ENCODE measurements at places on chromosomes 7 and 10.

GRCh38 chr10:126839094-126839761, 66.0 kb upstream of the DOCK1 start:
- peak; percentile 87 for DNase-seq

DNA sequence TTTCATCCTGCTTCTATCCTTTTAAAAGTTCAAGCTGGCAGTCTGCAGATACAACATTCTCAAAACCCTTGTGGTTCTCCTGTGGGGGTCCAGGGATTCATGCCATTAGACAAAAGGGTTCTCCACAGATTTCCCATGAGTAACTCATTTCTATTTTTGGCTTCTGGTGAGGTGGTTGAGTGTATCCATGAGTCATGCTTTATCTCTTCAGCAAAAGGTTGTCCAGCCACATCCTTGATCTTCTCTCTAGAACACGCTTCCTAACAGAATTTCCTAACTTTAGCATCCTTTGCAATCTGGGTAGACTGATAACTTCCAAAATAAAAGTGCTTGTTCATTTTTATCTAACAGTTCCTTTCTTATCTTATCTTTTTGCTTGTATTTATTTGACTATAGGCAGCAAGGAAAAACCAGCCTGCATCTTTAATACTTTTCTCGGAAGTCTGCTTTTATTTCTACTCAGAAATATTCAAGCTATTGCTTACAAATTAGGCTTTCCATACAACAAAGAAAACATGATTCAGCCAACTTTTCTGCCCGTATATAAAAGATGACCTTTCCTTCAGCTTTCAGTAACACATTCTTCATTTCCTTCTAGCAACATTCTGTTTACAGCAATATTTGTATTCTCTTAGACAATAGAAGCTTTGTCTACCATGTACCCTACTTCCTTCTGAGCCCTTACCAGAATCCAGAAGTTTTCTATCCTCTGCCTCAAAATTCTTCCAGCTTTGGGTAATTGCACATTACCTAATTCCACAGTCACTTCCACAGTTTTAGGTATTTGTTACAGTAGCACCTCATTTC, 79.3 kb upstream of the IL6 start:
- no peak for DNase-seq

DNA sequence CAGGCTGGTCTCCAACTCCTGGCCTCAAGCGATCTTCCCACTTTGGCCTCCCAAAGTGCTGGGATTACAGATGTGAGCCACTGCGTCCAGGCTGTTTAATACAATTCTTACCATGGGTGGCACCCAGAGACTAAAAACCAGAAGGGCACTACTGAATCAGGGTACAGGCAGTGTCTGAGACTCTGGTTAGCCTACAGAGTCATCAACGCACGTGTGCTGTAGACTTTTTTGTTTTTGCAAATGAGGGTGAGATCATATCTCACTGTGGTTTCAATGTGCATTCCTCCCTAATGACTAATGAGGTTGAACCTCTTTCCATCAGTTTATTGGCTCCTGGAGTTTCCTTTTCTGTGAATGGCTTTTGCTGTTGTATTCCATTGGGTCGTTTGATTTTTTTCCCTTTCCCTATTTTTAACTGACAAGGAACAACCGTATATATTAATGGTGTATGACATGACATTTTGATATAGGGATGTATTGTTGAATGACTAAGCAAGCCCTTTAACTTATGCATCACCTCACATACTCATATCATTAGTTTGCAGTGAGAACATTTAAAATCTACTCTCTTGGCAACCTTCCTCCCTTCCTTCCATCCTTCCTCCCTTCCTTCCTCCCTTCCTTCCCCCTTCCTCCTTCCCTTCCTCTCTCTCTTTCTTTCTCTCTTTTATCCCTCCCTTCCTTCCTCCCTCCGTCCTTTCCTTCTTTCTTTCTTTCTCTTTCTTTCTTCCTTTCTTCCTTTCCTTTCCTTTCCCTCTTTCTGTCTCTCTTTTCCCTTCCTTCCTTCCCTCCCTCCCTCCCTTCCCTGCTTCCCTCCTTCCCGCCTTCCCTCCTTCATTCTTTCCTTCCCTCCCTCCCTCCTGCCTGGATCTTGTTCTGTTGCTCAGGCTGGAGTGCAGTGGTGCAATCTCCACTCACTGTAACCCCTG, 9.3 kb upstream of the TMEM270 start:
- DNase-seq = no peak

GRCh38 chr10:35347121-35347562, 10.8 kb downstream of the CCNY start:
- peak; percentile 75 for DNase-seq

DNA sequence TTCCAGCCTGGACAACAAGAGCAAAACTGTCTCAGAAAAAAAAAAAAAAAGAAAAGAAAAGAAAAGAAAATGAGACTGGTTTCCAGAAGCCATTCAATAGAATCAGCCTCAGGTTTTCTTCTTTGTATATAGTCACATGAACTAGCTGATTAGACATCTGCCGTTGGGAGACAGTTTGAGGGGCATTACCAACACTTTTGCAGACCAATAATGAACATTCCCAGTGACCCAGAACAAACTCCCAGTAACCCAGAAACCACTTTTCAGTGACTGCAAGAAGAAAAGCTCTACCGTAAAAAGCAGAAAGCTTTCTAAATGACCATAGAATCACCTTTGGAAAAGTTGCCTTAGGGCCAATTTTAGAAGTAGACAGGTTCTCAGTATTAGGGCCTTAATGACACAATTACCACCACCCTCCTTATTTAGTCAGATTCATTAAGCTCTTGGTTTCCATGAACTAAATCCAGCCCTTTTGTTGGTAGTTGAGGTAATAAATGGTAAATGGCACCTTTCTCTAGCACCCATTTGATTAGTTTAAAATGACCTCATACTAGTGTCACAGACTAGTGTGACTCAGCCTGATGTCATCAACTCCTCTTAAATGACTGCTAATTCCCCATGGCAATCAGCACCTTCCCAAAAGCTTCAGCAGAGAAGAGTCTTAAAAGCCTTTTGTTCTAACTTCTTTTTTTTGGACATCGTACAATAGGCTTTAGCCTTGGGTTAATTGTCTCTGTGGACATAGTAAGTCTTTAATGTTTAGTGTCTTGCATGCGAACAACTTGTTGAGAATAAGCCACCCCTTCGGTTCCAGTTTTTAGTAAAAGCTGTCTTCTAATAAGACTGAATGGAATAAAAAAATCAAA, 33.6 kb upstream of the XRCC2 start:
- DNase-seq = no peak

DNA sequence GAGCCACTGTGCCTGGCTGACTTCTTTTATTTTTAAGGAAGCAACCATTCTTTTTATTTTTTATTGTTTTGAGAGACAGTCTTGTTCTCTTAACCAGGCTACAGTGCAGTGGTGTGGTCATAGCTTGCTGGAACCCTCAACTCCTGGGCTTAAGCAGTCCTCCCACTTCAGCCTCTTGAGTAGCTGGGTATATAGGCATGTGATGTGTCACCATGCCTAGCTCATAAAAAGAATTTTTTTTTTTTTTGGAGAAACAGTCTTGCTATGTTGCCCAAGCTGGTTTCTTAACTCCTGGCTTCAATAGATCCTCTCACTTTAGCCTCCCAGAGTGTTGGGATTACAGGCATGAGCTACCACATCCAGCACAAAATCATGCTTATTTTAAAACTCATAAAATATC, 5.8 kb downstream of the MCU start:
- no peak for DNase-seq

GRCh38 chr7:121394709-121395140, 1.4 kb downstream of the FAM3C start:
- DNase-seq = no peak

DNA sequence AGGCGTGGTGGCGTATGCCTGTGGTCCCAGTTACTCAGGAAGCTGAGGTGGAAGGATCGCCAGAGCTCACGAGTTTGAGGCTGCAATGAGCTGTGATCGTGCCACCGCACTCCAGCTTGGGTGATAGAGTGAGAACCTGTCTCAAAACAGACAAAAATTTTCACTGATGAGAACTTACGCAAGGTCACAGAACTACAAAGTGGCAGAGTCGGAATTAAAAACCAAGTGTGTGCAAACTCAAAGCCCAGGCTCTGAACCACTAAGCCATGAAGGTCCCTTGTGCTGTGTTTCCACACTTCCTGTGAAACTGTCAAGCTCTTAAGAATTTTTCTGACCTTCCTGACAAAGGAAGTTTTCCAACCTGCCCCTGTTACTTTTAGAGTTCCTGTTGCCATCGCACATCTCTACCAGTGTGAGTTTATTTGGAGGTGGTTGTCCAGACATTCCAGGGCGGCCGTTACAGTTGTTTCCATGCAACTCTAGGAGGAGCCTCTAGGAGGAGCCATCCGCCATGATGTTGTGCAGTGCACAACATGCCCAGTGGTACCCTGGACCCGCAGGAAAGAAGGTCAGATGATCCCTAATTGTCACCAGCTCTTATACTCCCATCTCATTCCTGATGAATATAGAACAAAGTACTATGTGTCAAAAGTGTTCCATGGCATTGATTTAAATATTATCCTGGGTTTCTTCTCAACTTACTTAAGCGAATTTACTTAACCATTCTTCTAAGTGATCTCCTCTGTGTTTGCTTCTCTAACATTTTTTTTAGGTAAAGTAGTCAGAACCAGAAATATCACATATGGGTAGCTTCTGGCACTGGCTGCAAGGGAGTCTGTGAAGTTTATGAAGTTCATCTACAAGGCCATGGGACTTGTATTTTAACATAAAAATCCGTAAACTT, 49.0 kb upstream of the LYZL1 start:
- no peak for DNase-seq

- no peak for DNase-seq
These were observed 17.6 kb upstream of the TMEM26 start for GRCh38 chr10:61470740-61471139.

- no peak for DNase-seq
These were observed 5.0 kb downstream of the LRRC27 start for GRCh38 chr10:132336919-132337407.

DNA sequence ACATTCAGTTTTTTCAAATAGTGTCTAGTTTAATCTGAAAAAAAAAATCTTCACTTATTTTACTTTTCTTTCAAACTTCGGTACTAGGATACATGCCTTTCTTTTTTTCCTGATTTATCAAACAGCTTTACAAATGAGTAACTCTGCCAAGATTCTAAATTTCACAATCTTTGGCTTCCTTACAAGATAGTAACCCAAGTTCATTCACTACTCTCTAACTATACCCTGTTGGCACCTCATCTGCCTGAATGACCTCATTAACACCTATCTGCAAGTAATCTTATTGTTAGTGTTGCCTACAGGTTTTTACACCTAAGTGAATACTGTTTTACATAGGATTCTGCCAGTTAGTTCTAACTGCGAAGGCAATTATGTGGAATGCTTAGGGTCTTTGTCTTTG, 159.8 kb downstream of the FOXP2 start:
- DNase-seq = no peak
